A549 treated with CORT108297 at 1 μM for 4 hours (cell line): ENCODE measurements at places on chromosomes 7 and 10. TPM values are rescaled to one million over a fixed set of nuclear protein-coding genes. Genes with fewer than 3 reads are reported as not detected.

Gene RNF32
- 0.93 to 2.0 TPM (median 1.6 TPM) in 5 replicates for total RNA-seq

Gene RADIL
- 1.3 to 2.8 TPM (median 2.1 TPM) in 5 replicates for total RNA-seq

Gene SAMD9
- total RNA-seq: 3.4 to 7.2 TPM (median 5.9 TPM) in 5 replicates

Gene UNCX
- total RNA-seq: 0.03 to 0.22 TPM (median 0.06 TPM) in 4 of 5 replicates, not detected in the other

Gene GIMAP1
- total RNA-seq: not detected in 5 replicates

Gene CYP2W1
- total RNA-seq: 0.02 TPM in 1 of 5 replicates, not detected in the others

Gene SFTPA2
- not detected in 5 replicates for total RNA-seq

Gene ZCCHC24
- 3.3 to 5.2 TPM (median 4.3 TPM) in 5 replicates for total RNA-seq

Gene MLXIPL
- 0.45 to 2.1 TPM (median 1.1 TPM) in 5 replicates for total RNA-seq

Gene TMEM270
- 0.26 TPM in 1 of 5 replicates, not detected in the others for total RNA-seq

Gene CYP2C8
- not detected in 5 replicates for total RNA-seq

Gene OPN4
- not detected in 5 replicates for total RNA-seq

Gene THNSL1
- 3.5 to 4.0 TPM (median 3.7 TPM) in 5 replicates for total RNA-seq

Gene C7orf25
- total RNA-seq: 2.1 to 4.7 TPM (median 2.6 TPM) in 5 replicates

Gene TACC2
- 81.1 to 93.4 TPM (median 86.7 TPM) in 5 replicates for total RNA-seq

Gene CFTR
- total RNA-seq: 0.02 to 0.09 TPM (median 0.06 TPM) in 3 of 5 replicates, not detected in the others

Gene DNAH11
- total RNA-seq: 0.12 to 0.37 TPM (median 0.15 TPM) in 5 replicates

Gene SPDYE1
- total RNA-seq: not detected in 5 replicates

Gene GPR85
- not detected in 5 replicates for total RNA-seq

Gene PDGFA
- 31.4 to 36.9 TPM (median 32.3 TPM) in 5 replicates for total RNA-seq

Gene RPEL1
- total RNA-seq: 0.05 to 0.08 TPM (median 0.07 TPM) in 4 of 5 replicates, not detected in the other

Gene WNT8B
- 0.03 to 0.07 TPM (median 0.04 TPM) in 3 of 5 replicates, not detected in the others for total RNA-seq

Gene TCF7L2
- total RNA-seq: 14.0 to 23.4 TPM (median 19.2 TPM) in 5 replicates

Gene ZCWPW1
- 1.1 to 1.6 TPM (median 1.3 TPM) in 5 replicates for total RNA-seq

Gene CFAP46
- total RNA-seq: 1.0 to 1.9 TPM (median 1.5 TPM) in 5 replicates

Gene GIMAP2
- 0.09 TPM in 1 of 5 replicates, not detected in the others for total RNA-seq

Gene MUC3A
- 14.0 to 19.4 TPM (median 17.8 TPM) in 5 replicates for total RNA-seq

Gene GRM3
- not detected in 5 replicates for total RNA-seq

Gene SPDYE2B
- not detected in 5 replicates for total RNA-seq

Gene LRRC17
- total RNA-seq: 0.03 to 0.16 TPM (median 0.11 TPM) in 4 of 5 replicates, not detected in the other

Gene EPO
- not detected in 5 replicates for total RNA-seq

Gene SP8
- total RNA-seq: not detected in 5 replicates

Gene GRIFIN
- not detected in 5 replicates for total RNA-seq

Gene ABCC2
- 150 to 171 TPM (median 160 TPM) in 5 replicates for total RNA-seq

Gene PAPSS2
- 20.7 to 28.6 TPM (median 23.5 TPM) in 5 replicates for total RNA-seq

Gene KIF11
- total RNA-seq: 30.5 to 45.5 TPM (median 34.8 TPM) in 5 replicates

Gene OTUD1
- 3.3 to 4.2 TPM (median 3.8 TPM) in 5 replicates for total RNA-seq

Gene SLC13A1
- not detected in 5 replicates for total RNA-seq

Gene NPY4R
- 28.7 to 50.0 TPM (median 40.4 TPM) in 5 replicates for total RNA-seq

Gene CDK5
- 32.6 to 37.1 TPM (median 34.0 TPM) in 5 replicates for total RNA-seq

Gene FAM221A
- 0.24 to 0.63 TPM (median 0.39 TPM) in 5 replicates for total RNA-seq

Gene CASD1
- total RNA-seq: 7.6 to 12.2 TPM (median 10.4 TPM) in 5 replicates

Gene ADAM12
- total RNA-seq: 3.2 to 5.7 TPM (median 4.3 TPM) in 5 replicates

Gene PILRA
- 3.8 to 5.9 TPM (median 5.2 TPM) in 5 replicates for total RNA-seq
